ENCODE measurements at places on chromosomes 11 and 22.
A peak's percentile ranks its signal among the peaks of the same experiment; 100 is the strongest.

DNA sequence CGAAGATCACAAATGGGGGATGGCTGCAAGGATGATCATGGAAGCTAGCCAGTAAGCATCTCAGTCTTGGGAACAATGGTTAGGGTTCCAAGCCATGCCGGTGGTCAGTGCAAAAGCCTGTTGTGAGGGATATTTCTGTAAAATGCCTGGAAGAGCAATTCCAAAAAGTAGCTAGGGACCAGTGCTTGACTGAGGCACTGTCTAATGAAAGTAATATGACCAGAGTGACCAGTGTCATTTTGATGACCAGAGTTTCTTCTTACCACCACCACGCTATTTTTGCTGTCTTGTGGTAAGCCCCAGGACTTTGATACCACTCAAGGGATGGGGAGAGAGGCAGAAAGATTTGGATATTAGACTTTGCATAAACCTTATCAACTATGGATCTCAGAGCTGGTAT is 18.4 kb downstream of the GDPD4 start:
- no peak for DNase-seq

GRCh38 chr11:38384568-38384967 is 1786.5 kb upstream of the RAG2 start:
- DNase-seq = no peak

DNA sequence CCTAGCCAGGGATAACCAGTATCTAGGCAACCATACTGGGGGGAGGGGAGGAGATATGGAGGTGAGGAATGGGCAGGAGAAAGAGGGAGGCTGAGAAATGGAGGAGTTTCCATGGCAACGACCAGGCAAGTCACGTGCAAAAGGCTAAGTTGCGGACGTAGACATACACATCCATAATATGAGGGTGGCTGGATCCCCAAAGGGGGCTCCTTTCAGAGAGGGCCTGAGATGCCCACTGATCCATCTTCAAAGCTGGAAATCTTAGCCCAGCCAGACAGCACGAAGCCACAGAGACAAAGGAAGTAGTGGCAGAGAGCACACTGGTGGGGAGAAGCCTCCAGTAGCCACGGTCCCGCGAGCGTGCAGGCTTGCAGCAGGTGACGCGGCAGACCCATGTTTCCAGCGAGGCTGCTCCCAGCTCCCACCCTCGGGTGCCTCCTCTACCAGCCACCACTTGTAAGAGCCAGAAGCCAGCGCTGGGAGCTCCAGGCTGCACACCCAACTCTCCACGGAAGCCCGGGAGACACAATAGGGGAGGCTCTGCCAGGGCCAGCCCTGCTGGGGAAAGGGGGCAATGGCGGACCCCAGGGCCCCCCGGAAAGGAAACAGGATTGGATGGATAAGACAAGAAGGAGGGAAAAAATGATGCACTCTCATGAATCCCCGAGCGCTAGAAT is 938 bp downstream of the FXYD6 start:
- DNase-seq = no peak

DNA sequence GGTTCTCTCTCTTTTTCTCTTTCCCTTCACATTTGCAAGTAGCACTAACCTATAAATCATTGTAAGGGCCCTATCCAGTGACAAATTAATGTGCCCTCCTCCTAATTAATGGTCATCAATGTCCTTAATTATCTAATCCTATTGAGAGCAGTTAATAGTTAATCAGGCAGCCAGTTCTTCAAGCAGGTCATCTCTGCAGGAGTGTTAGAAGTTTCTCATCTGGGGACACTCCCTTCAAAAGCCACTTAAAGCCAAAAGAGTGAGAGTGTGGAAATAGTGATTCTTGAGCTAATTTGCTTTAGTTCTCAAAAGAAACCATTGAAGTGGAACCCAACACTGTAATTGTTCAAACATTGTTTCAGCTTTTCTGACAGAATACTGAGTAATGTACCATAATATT is 141.6 kb downstream of the ELP4 start:
- DNase-seq = no peak

DNA sequence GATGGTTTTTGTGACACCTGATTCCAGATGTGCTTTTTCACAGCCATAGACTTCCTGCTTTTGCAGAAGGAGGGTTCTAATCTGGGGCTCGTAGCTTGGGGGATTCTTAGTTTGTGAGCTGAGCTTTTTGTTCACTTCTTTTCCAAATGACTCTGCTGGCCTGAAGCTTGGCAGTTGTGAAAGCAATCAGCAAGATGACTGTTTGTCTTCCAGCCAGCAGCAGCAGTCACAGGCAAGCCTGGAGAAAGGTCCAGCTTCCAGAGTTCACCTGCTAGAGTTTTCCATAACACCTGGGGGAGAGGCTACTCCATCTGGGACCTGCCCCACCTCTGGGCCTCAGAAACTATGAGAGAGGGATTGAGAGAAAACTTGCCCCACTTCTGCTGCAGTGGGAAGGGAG is 4.1 kb downstream of the MARK2 start:
- DNase-seq = no peak

GRCh38 chr11:1548221-1549070 is 23.6 kb downstream of the DUSP8 start:
- DNase-seq = no peak

GRCh38 chr11:96865020-96865419 is 475.2 kb downstream of the JRKL start:
- no peak for DNase-seq

DNA sequence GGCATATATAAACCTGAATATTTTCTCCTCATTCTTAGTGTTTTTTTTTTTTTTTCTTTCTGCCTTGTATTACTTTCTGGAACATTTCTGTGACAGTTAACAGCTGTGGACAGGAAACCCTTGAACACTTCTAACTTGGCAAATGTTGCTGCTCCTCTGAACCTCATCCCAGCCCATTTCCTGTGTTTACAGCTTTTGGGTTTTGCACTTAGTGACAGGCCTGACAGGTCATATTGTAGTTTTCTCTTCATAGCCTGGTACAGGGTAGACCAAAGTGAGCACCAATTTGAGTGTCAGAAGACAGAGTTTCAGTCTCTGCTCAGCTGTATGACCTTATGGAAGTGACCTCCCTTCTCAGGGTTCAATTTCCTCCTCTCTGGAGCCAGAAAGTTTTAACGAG is 91.6 kb downstream of the STIM1 start:
- no peak for DNase-seq

GRCh38 chr22:38758276-38758945 is 2.6 kb upstream of the SUN2 start:
- peak; percentile 15 for DNase-seq

DNA sequence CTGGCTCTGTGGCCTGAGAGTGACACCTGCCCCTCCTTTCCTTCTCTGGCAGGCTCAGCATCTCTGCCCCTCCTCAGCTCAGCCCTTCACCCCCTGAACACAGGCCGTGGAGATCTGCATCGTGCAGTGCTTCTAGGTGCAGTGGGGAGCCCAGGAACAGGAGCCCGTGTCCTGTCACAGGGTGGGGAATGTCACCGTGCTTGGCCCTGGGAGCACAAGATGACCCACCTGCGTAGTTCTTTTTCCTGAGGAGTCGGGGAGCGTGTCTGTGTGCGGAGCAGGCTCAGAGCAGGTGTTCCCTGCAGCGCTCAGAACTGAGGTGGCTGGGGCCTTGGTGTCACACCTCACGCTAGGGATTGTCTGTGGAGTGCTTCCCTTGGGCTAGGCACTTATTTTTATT is 10.6 kb downstream of the TBC1D22A start:
- no peak for DNase-seq

- no peak for DNase-seq
These were observed 76.1 kb downstream of the SOX6 start for GRCh38 chr11:16280256-16280682.

- no peak for DNase-seq
These were observed 2.0 kb upstream of the C11orf42 start for GRCh38 chr11:6203327-6203726.

DNA sequence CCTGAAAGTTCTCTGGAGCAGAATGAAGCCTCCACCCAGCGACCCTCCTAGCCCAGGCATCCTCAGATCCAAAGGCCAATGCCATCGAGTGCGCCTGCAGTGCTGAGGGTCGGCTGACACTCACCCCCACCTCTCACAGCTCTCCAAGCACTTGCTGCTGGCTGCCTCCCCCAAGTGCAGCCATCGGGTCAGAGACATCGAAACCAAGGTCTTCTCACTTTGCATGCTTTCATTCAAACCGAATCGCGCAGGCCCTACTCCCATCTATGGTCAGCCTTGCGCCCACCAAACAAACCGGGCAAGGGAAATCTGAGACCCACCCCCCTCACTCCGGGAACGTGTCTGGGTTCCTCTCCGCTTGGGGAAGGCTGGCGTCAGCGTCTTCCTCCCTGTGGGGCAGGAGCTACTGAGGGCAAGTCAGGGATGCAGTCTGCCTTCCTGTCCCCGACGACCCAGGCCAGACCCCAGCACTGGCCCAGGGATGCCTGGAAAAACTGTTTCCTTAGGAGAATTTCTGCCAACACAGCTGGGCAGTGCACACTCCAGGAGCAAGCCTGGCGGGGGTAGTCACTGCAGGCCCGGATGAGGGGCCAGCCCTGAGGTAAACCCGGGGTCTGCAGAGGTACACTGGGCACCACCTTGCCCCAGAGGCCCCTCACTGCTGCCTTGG is 7.0 kb downstream of the WNT7B start:
- DNase-seq = no peak

All from activated naive CD4-positive, alpha-beta T cell (primary cell).